ENCODE measurements at places on chromosomes 11 and 22. TPM values are rescaled to one million over a fixed set of nuclear protein-coding genes. Genes with fewer than 3 reads are reported as not detected.

- peaks cover 3% of the 10 kb centered on the region for H3K4me1 ChIP-seq
- H3K27me3 ChIP-seq: no peaks in the 10 kb centered on the region
- H3K4me3 ChIP-seq: no peak overlapping the region
- no peak for DNase-seq
Observed at GRCh38 chr11:78380615-78381051, 37.0 kb downstream of the GAB2 start.

The CSRP3 gene
- total RNA-seq: not detected

The NRXN2 gene
- 0.64 TPM for total RNA-seq

DNA sequence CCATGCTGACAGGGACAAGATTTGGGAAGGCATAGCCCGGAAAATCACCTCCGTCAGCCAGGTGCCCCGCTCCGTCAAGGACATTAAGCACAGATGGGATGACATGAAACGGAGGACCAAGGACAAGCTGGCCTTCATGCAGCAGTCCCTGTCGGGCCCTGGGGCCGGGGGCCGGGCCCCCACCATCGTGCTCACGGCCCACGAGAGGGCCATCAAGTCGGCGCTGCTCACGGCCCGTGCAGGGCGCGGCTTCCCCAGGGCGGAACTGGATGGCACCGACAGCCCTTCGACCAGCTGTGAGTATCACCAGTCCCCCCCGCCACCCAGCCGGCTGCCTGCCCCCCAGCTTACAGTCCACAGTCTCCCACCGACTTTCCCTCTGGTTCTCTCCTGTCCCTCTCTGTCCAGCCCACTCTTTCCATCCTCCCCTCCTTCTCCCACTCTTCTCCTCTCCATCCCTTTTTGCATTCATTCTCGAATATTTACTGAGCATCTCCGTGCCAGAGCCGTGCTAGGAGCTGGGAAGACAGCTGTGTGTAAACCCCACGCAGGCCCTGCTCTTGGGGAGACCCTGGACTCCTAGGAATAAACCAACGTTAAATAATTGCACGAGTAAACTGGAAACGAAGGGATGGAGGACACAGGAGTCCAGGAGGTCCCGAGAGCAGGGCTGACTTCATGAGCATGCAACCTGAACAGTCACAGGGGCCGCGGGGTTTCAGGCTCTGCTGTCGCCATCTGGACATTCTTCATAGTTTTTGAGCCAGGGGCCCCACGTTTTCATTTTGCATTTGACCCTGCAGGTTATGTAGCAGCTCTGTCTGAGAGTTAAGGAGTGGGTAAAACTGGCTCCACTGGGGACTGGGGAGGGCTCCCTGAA lies 62.8 kb downstream of the PRDM11 start:
- peaks cover 15% of the 10 kb centered on the region for H3K4me1 ChIP-seq
- no peak for DNase-seq

GRCh38 chr11:14148653-14149273 lies 186.2 kb downstream of the SPON1 start:
- no peak overlapping the region for H3K27ac ChIP-seq
- DNase-seq: no peak
- H3K4me1 ChIP-seq: no peaks in the 10 kb centered on the region
- no peak overlapping the region for H3K4me3 ChIP-seq
- no peaks in the 10 kb centered on the region for H3K36me3 ChIP-seq

DNA sequence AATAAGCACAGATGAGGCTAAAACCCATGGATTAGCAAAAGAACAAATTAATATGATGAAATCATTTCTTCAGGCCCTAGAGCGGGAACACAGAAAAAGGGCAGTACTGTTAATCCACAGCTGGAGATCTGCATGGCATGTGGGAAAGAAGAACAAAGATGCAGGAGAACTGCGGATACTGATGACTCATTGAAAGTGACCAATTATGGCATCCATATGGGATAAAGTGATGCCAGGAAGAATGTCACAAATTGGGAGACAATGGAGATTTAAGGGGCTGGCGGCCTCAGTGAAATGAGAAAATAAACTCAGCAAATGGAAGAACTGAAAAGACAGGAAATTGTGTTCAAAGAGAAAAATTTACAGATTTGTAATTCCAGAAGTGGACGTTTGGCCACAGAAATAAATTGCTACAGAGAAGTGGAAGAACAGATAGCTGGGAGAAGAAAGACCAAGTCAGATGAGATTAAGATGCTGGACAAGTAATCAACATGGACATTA lies 39.4 kb downstream of the SIK3 start:
- H3K4me1 ChIP-seq: peaks cover 8% of the 10 kb centered on the region
- H3K27ac ChIP-seq: no peak overlapping the region
- DNase-seq: no peak
- no peak overlapping the region for H3K4me3 ChIP-seq
- H3K36me3 ChIP-seq: no peaks in the 10 kb centered on the region

The SCN4B gene
- 1.5 TPM for total RNA-seq

- no peaks in the 10 kb centered on the region for H3K36me3 ChIP-seq
- H3K4me3 ChIP-seq: no peak overlapping the region
- no peaks in the 10 kb centered on the region for H3K4me1 ChIP-seq
- DNase-seq: no peak
- no peaks in the 10 kb centered on the region for H3K27me3 ChIP-seq
Observed at GRCh38 chr11:42034826-42035225, 575.4 kb upstream of the LRRC4C start.

DNA sequence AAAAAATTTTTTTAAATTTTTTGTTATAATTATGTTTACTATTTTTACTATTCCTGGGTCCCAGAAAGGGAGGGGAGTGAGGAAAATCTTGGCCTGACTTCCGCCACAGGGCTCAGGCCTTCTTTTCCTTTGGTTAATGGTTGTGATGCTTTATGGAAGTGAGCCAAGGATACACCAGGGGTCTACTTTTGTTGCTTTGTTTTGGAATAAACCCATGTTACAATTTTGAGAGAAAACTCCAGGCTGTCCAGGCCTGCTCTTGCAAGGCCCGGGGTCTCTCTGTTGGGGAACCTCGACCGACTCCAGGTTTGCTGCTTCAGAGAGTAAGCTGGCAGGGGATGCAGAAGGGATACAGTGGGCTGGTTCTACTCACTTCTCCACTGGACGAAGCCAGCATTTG lies 84.7 kb downstream of the ABTB2 start:
- peaks cover 21% of the 10 kb centered on the region for H3K4me1 ChIP-seq
- no peaks in the 10 kb centered on the region for H3K27me3 ChIP-seq
- H3K4me3 ChIP-seq: no peak overlapping the region
- DNase-seq: no peak

The BAIAP2L2 gene
- total RNA-seq: 1.5 TPM

DNA sequence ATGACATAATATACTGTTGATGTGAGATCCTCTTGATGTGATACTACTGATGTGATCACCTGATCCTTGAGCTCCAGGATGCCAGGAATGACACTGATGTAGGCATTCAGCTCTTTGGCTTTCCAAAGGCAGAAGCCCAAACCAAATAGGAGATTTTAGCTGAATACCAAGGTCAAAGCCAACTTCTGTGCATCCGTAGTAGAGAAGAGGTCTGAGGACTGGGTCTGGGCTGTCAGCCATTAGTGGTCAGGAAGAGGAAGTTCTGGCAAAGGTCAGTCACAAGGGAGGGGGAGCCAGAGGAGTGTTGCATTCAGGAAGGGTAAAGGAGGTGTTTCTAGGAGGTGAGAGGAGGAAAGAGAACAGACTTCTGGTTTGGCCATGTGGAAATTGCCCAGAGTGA lies 53.4 kb upstream of the PARVG start:
- no peak overlapping the region for H3K27ac ChIP-seq
- H3K27me3 ChIP-seq: no peaks in the 10 kb centered on the region
- peaks cover 5% of the 10 kb centered on the region for H3K36me3 ChIP-seq
- no peak for DNase-seq

DNA sequence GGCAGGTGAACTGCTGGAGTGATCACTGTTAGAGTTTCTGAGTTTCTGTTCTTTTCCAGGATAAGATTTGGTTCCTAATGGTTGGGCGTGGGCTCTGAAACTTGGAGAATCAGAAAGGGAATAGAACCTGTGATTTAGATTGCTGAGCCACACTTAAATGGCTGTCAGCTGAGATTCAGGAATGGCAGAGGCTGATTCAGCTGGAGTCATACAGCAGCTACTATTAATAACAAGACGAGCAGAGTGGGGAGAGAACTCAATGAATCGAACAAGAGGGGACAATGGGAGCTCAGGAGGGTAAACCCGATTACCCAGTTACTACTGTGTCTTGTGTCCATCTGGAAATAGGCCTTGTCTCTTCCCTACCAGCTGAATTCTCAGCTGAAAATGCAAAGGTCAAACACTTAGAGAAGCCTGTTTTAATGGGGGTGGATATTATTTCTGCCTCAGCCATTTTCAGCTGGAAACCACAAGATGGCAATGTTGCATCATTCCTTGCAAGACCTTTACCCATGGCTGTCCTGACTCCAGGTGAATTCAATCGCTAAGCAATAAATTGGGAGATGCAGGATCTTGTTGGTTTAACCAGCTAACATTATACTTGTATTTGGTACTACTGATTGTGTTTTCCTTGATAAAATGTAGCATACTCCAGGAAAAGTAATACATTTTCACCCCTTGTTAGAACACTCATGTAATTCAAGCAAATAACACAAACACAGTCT lies 104.5 kb upstream of the RAG2 start:
- H3K4me3 ChIP-seq: no peak overlapping the region
- H3K4me1 ChIP-seq: no peaks in the 10 kb centered on the region
- H3K36me3 ChIP-seq: no peaks in the 10 kb centered on the region
- H3K27me3 ChIP-seq: no peaks in the 10 kb centered on the region

The MUC5AC gene
- total RNA-seq: not detected

The SLC29A2 gene
- total RNA-seq: 4.7 TPM

DNA sequence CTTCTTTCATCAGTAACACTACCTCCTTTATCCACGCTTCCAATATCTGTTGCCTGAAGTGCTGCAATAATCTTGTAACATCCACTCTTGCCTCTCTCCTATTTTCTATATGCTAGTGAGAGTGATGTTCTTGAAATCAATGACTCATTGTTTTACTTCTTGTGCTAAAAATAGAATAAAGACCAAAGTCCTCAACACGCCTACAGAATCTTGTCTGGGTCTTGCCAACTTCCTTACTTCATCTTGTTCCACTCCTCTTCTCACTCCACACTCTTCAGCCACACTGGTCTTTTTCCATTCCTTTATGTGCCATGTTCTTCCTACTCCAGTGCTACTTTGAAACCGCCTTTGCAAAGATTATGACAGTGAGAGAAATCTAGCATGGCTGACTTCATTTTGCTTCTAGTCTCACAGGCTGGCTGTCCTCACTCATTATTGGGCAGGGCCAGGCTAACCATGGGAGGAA lies 136.4 kb downstream of the CCDC81 start:
- H3K4me3 ChIP-seq: no peak overlapping the region
- H3K36me3 ChIP-seq: no peaks in the 10 kb centered on the region
- H3K4me1 ChIP-seq: peaks cover 12% of the 10 kb centered on the region
- DNase-seq: no peak
